Activated T-cell treated with anti-CD3 and anti-CD28 coated beads, Interleukin-2, amount 50 U/mL, for 48 hours (primary cell): ENCODE measurements at places on chromosomes 7 and 10.

DNA sequence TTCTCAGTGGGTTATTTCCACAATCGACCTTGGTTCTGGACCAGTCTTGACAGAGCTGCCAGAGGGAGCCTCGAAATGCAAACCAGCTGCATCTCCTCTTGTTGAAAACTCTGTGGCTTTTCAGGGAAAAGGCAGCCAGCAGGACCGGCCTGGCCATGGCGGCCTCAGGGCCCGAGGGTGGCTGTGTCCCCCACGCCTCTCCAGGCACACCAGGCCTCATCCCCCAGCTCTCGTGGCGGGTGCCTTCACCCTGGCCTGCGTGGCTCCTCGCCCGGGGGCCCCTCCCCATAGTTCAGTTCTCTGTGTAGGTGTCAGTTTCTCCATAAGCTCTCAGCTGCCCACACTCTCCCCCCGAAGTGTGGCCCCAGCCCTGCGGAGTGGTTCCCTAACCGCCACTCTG lies 63.5 kb downstream of the MGMT start:
- no peak for DNase-seq

GRCh38 chr10:58453105-58453504 lies 59.6 kb upstream of the BICC1 start:
- DNase-seq, result no peak

DNA sequence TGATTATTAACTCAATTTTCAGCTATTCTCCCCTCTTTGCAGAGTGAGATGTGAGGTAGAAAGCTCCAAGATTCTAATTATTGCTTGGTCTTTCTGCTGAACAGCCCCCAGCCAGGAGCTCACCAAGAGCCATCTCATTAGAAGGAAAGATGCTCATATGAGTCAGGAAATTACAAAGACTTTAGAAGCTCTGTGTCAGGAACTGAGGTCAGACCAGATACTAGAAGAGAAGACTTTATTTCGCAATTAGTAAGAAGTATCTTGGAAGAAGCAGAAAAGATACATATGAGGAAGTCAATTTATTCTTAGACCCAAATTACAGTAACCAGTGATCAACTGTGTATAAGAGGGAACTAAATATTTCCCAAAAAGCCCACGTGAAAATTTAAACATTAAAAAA lies 626.9 kb downstream of the ZWINT start:
- no peak for DNase-seq

- DNase-seq, result no peak
Measured at GRCh38 chr7:80637911-80638765, at the start of gene CD36. Gene CD36, plus strand, starts transcription at chr7:80638642. Its CDS starts 8,099 bp downstream, at chr7:80646741.

DNA sequence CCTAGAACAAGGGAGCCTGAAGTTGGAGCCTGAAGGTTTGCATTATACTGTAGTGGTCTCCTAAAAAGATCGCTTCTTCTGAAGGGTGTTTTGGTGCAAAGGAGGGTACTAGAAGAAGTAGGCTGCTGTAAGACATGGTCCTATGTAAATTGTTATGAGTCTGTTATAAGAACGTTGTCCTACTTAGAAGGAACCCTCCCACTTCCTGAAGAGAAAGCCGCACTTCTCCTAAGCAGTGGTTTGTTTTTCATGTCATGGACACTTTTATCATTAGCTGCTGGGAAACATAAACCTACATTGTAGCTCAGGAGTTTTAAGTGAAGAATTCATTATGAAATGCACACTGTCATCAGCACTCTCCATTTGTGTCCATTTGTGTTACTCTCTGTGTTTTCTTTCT lies 129.1 kb upstream of the ITGB1 start:
- DNase-seq, result no peak

- no peak for DNase-seq
Measured at GRCh38 chr7:37052705-37053104, 328.4 kb upstream of the AOAH start.

- no peak for DNase-seq
Measured at GRCh38 chr7:55590517-55591281, 18.4 kb upstream of the VOPP1 start.

DNA sequence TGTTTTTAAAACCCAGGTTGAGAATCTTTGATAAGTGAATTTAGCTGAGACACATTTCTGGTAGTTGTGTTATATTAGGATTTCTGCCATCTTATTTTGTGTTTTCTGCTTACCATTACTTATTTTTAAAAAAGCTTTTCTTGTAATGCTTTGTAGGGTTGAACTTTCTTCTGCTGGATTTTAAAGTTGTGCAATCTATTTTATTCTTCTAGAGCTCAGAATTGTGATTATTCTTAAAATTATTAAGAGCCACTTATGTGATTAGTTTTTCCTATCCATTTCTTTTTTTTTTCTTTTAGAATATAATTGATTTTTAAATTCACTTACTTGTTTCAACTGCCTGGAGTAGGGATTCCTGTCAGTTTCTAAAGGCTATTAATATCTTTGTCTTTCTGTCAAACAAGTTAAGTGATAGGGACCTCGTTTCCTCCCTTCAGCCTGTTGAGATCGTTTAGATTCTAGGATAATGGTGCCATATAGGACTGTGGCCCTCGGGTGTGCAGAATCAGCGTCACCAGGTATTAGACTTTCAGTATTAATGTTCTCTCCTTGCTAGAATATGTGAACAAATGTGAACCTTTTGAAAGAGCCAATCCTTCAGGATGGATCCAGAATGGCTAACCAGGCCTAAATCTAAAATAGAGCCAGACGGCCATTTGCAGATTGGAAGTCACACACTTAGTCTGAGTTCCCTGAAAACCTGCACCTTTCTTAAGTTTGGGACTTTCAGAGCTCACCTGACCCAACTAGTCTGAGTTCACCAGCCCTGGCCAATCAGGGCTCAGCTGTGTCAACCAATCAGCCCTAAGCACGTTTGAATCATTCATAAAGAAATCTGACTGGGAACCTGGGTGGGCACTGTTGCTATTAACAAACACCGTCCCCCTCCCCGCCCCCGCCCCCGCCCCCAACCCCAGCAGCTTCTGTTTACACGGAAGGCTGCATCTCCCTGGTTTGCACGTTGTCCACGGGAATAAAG lies 26.2 kb downstream of the CUX1 start:
- DNase-seq, result no peak

DNA sequence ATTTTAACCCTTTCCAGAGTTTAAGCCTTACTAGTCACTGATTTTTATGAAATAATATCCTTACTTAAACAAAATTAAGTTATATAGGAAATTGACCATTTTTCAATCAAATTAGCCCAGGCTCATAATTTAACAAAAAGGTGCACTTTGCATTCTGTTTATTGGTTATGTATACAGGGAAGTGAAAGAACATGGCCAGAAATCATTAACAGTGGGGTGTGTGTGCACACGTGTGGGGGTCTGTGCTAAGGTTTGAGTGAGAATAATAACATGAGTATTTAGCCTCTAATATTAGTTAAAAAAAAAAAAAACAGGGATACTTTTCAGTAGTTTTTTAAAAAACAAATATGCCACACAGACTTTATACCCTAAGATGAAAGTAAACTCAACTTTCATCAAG lies 510.5 kb upstream of the PFKP start:
- DNase-seq, result no peak

GRCh38 chr10:5906651-5907050 lies 16.6 kb downstream of the FBH1 start:
- no peak for DNase-seq

DNA sequence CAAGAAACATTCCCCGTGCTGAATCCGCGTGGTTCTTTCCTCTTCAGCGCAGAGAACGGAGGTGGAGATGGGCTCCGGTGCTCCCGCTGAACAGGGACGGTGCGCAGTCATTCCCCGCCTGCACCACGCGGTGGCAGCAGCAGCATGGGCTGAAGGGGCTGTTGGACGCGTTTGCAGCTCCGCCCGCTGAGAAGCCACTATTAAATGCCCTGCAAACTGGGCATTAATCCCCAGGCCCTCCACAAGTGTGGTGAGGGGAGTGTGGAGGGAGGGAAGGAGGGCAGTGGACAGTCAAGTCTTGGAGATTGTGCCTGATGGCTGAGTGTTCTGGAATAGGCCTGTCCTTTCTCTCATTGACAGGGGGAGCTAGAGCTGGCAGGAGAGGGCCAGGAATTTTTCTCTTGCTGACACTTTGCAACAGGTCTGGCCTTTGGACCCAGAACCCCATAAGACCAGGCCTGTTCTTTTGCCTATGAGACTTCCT lies 240.2 kb upstream of the INHBA start:
- DNase-seq, result peak; percentile 84

DNA sequence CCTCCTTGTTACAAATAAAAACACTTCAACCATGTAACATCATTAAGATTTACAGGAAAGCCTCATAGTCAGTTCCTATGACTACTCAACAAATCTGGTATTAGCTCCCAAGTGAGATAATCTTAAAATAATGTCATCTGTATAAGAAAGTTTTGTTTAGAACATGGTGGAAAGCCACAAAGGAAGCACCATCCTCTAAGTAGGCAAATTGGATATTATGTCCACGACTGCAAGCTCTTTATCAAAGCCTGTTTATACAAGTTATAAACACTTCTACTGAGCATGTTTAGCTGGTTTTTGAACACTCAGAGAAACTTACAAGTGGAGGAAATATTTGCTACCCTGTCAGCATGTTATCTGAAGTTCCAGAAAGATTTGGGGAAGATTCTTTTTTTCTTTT lies 349.8 kb downstream of the ARL4A start:
- DNase-seq, result no peak

- no peak for DNase-seq
Measured at GRCh38 chr7:128891110-128891941, 19.2 kb downstream of the KCP start.

DNA sequence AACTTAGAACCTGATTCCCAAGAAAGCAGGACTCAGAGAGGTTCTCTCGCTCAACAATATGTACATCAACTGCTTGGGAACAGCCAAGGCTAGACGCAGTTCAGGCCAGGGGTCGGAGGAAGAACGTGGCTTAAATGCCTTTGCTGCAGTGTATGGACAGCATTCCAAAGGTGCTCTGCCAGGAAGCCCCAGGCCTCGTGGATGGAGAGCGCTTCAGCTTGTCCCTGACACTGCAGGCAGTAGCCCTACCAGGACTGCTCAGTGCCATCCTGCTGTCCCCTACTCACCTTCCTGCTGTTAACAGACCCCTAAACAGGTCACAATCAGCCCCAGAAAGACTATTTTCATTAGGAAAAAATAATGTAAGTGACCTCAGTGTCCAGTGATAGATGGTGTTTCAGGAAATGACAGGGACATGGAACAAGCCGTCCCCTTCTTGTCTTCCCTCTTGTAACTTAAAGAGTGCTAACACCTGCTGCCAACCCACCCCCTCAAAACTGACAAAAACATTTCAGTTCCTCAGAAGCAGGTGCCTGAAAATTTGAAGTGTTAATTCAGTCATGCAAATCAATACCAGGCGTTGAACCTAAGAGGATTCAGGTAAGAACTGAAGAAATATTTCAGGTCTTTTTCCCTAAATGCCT lies 16.5 kb downstream of the CREB3L2 start:
- no peak for DNase-seq

GRCh38 chr10:13298748-13299436 lies 972 bp downstream of the PHYH start:
- no peak for DNase-seq

DNA sequence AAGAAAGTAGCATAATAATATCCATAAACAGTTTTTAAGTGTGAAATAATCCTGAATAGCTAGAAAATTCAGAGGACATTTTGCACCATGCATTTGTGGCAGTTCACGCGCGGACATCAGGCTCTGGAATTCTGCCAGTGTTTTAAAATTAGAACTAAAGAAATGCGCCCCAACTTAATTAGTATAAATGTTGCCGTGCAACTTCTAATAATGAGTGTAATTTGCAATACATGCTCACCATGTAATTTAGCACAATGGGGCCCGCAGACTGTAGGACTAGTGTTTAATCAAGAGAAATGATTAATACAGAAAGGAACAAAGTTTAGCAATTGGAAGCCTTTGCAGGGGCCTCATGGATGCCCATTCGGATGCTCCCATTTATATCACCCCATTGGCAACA lies 96.6 kb downstream of the PTPRE start:
- DNase-seq, result no peak

GRCh38 chr10:28668363-28669226 lies 8.7 kb upstream of the BAMBI start:
- DNase-seq, result peak; percentile 77

GRCh38 chr7:45130910-45131309 lies 19.4 kb upstream of the TBRG4 start:
- no peak for DNase-seq

GRCh38 chr7:36960105-36960504 lies 235.8 kb upstream of the AOAH start:
- DNase-seq, result no peak

DNA sequence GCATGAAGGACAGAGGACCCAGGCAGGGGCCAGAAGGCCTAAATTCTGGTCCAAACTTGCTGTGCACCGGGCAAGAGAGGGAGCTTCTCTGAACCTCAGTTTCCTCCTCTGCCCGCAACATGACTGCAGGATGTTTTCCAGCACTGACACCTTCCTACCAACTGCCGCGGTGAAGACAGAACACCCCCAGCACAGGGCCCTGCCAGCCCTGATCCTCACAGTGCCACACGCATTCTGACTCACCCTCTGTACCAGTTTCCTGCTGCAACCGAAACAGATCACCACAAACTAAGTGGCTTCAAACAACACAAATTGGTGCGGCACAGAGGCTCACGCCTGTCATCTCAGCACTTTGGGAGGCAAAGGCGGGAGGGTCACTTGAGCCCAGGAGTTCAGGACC lies 18.1 kb downstream of the MAD1L1 start:
- no peak for DNase-seq

DNA sequence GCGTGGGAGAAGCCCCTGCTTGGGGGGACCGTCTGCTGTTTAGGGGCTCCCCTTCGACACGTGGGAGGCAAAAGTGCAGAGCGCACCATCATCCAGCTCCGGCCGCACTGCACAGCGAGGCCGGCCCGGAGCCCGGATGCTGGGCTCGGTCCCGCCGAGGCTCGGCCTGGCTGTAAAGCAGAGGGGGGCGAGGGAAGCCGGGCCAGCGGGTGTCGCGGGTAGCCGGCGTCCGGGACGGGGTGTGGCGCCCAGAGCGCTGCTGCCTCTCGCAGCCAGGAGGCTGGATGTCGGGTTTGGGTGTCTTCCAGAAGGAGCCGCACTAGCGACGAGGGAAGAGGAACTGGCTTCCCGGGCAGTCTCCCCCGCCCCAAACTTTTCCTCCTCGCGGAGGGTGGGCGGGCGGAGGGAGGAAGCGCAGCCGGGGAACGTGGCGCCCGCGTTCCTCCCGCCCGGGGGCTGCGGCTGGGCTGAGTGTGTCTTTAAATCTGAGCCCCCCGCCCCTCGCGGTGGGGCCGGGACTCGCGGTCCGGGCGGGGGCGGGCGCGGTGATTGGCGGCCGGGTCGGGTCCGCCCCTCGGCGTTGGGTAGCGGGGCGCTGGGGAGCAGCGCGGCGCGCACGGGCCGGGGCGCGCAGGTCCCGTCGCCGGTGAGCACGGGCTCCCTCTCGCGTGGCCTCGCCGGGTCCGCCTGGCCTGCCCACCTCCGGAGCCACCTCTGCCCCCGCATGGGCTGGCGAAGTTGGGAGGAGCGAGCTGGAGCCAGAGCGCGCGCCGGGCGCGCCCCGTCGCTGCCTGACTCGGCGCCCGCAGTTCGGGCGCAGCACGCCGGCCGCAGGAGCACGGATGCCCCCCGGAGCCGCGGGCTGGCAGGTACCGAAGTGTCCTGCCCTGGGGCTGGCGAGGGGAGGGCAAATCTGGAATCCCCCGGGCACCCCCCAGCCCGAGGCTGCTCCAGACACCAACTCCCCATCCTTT lies at the start of gene PALD1:
TSS of gene PALD1 (plus strand) at position 577 of the 974 bp plus-strand sequence. CDS start 47,185 bp downstream, outside the sequence.
- peak; percentile 72 for DNase-seq
